Activated naive CD8-positive, alpha-beta T cell treated with anti-CD3 and anti-CD28 coated beads, Interleukin-2, amount 50 U/mL, for 16 hours (primary cell): ENCODE measurements at places on chromosomes 12 and 14.

GRCh38 chr12:94863321-94864035 lies 140.0 kb downstream of the NDUFA12 start:
- no peak for DNase-seq

- no peak for DNase-seq
These were observed 77.8 kb downstream of the VCPKMT start for GRCh38 chr14:50038398-50039119.

GRCh38 chr14:60951776-60952435 lies 29.0 kb downstream of the TRMT5 start:
- DNase-seq, result no peak

- no peak for DNase-seq
These were observed 273.9 kb upstream of the RTL1 start for GRCh38 chr14:101177301-101177971.

GRCh38 chr14:96109596-96110355 lies 70.6 kb downstream of the C14orf132 start:
- no peak for DNase-seq

GRCh38 chr14:102537981-102538601 lies 28.5 kb upstream of the ANKRD9 start:
- DNase-seq, result no peak
